Left kidney (tissue), 8 donors: ENCODE measurements at places on chromosomes 3 and 15. TPM values are rescaled to one million over a fixed set of nuclear protein-coding genes. Genes with fewer than 3 reads are reported as not detected.

GRCh38 chr15:68795298-68795848 lies 25.3 kb downstream of the ANP32A start:
- peak; percentile 92 for DNase-seq

Gene ERC2
- 3.9 TPM for polyA plus RNA-seq

DNA sequence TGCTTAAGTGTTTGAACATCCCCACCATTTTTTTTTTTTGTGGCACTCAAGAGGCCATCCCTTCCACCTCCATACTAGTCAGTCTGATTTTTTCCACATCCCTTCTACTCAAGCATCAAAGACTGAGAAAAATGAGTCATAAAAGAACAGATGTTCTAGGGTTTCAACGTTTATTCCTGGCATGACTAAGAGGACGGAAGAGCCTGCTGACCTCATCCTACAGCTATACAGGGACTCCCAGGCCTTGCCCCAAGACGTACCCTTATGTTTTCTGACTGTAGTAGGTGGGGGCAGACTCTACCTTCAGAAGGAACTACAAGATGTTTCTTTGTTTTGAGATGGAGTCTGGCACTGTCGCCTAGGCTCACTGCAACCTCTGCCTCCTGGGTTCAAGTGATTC lies 3.3 kb upstream of the ITPKA start:
- no peak for DNase-seq

DNA sequence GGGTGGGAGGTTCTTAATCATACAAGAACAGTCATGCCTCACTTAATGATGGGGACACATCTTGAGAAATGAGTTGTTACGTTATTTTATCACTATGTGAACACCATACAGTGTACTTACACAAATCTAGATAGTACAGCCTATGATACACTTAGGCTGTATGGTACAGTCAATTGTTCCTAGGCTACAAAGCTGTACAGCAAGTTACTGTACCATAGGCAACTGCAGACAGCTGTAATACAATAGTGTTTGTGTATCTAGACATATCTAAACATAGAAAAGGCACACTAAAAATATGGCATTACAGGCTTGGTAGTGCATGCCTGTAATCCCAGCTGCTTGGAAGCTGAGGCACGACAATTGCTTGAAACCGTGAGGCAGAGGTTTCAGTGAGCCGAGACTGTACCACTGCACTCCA lies 55.7 kb upstream of the PLXND1 start:
- no peak for DNase-seq

- no peak for DNase-seq
Observed at GRCh38 chr3:127518456-127519081, 72.0 kb downstream of the TPRA1 start.

DNA sequence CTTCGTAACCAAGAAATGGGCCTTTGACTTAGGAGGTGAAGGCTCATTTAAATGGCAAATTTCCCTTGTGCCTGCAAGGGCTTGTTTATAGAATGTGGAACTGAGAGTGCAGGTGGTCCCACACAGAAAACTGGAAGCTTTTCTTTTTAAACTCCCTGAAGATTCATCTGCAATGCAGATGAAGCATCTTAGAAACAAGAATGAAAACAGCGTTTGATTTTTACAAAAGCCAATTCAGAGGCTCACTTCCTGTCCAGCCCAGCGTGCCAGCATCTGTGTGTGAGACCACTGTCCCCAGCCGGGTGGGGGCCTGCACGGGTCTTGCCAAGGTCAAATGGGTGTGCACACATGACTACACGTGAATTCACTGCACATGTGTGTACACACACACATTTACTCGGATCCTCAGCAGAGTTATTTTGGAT lies 94.7 kb downstream of the LINGO1 start:
- DNase-seq: no peak

Gene CCK
- not detected for polyA plus RNA-seq
